ENCODE measurements at places on chromosomes 11 and 22. TPM values are rescaled to one million over a fixed set of nuclear protein-coding genes. Genes with fewer than 3 reads are reported as not detected.

DPP3 gene
- total RNA-seq: 41.3 TPM

OR51B2 gene
- total RNA-seq: not detected

GRCh38 chr22:47929073-47929472 is 1166.6 kb downstream of the TBC1D22A start:
- no peak for DNase-seq
- no peak overlapping the region for H3K4me3 ChIP-seq
- H3K36me3 ChIP-seq: no peaks in the 10 kb centered on the region
- no peak overlapping the region for H3K27ac ChIP-seq

DNA sequence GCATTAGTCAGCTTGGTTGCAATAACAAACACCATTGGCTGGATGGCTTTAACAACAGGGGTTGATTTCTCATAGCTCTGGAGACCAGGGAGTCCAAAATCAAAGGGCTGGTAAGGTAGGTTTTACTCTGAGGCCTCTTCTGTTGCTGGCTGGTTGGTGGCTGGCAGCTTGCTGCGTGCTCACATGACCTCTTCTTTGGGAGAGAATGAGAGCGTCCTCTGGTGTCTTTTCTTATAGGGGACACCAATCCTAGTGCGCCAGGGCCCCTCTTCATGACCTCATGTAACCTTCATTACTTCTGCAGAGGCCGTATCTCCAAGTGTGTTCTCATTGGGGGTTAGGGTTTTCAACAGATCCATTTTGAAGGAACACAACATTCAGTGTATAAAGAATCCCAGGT is 1308.3 kb downstream of the TBC1D22A start:
- H3K36me3 ChIP-seq: no peaks in the 10 kb centered on the region
- peak; percentile 33 for DNase-seq
- no peak overlapping the region for H3K4me3 ChIP-seq

GRCh38 chr22:22168190-22168940 is 76.2 kb upstream of the VPREB1 start:
- H3K27ac ChIP-seq: no peak overlapping the region
- DNase-seq: peak; percentile 30
- no peaks in the 10 kb centered on the region for H3K36me3 ChIP-seq
- peaks cover 100% of the 10 kb centered on the region for H3K27me3 ChIP-seq
- H3K4me3 ChIP-seq: peak overlapping the region; percentile 10

- no peaks in the 10 kb centered on the region for H3K27me3 ChIP-seq
- no peak overlapping the region for H3K27ac ChIP-seq
- H3K36me3 ChIP-seq: no peaks in the 10 kb centered on the region
- H3K4me1 ChIP-seq: no peaks in the 10 kb centered on the region
Observed at GRCh38 chr22:40520562-40520961, 116.0 kb downstream of the MRTFA start.

- H3K4me3 ChIP-seq: no peak overlapping the region
- no peak for DNase-seq
Observed at GRCh38 chr11:72675221-72675620, 999 bp upstream of the PDE2A start.

GRCh38 chr11:119739021-119739703 is 10.2 kb upstream of the NECTIN1 start:
- DNase-seq: no peak
- peaks cover 25% of the 10 kb centered on the region for H3K27me3 ChIP-seq
- peaks cover 5% of the 10 kb centered on the region for H3K4me1 ChIP-seq
- no peaks in the 10 kb centered on the region for H3K36me3 ChIP-seq

- no peak overlapping the region for H3K4me3 ChIP-seq
- peaks cover 32% of the 10 kb centered on the region for H3K4me1 ChIP-seq
- no peak for DNase-seq
- H3K27me3 ChIP-seq: no peaks in the 10 kb centered on the region
- H3K27ac ChIP-seq: no peak overlapping the region
- no peaks in the 10 kb centered on the region for H3K36me3 ChIP-seq
Observed at GRCh38 chr11:2331404-2331803, 29.6 kb downstream of the TSPAN32 start.

DNA sequence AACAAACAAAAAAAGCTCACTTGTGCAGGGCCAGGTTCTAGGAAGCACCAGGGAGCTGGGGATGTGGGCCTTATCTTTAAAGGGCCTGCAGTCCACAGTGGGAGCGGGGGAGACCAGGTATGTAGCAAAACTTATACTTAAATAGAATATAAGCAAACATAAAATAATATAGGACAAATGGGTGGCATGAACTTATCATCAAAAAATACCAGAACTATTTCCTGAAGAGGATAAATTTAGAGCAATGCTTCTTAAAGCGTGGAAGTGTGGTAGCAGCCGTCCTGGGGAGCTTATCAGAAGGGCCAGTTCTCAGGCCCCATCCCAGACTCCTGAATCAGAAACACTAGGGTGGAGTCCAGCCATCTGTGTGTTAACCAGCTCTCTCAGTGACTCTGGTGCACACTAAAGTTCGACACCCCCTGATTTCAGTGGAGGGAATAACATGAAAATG is 9.3 kb downstream of the VPS26B start:
- no peaks in the 10 kb centered on the region for H3K27me3 ChIP-seq
- no peaks in the 10 kb centered on the region for H3K36me3 ChIP-seq
- H3K27ac ChIP-seq: no peak overlapping the region
- DNase-seq: no peak
- no peaks in the 10 kb centered on the region for H3K4me1 ChIP-seq
- no peak overlapping the region for H3K4me3 ChIP-seq

DNA sequence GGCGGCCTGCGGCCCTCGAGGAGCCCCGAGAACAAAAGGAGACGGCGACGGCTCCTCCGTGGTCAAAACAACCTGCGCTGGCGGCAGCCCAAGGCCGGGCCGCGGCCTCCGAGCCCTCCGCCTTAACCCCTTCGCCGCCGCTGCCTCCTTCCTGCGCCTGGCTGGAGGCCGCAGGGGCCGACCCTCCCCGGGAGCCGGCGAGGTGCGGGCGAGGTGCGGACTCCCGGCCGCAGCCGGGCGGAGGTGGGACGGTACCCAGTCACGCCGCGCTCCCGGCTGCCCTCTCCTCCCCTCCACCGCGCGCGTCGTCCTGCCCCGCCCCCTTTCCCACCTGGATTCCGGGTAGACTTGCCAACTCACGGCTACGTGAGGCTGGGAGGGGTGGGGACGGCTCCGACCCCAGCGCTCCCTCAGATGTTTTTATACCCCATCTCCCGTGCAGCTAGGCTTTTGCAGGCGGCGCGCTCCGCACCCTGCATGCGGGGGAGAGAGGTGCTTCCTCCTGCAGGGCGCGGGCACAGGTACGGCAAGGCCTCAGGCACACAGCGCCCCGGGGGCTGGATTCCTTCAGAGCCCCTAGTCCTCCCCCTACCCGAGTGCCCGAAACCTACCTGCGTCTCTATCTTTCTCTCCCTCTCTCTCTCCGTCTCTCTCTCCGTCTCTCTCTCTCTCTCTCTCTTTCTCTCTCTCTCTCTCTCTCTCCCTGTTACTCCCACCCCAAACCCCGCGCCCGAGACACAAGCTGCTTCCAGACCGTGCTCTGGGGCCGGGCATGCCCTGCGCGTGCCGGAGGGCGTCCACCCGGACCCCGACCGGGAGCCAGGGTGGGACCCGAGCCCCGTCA is 2.0 kb downstream of the PDGFB start:
- peaks cover 84% of the 10 kb centered on the region for H3K27me3 ChIP-seq
- peak overlapping the region; percentile 61 for H3K4me3 ChIP-seq
- no peak overlapping the region for H3K27ac ChIP-seq

GRCh38 chr22:46121079-46121478 is 29.2 kb upstream of the PPARA start:
- no peak for DNase-seq
- no peak overlapping the region for H3K4me3 ChIP-seq
- H3K27ac ChIP-seq: no peak overlapping the region
- H3K4me1 ChIP-seq: no peaks in the 10 kb centered on the region

DNA sequence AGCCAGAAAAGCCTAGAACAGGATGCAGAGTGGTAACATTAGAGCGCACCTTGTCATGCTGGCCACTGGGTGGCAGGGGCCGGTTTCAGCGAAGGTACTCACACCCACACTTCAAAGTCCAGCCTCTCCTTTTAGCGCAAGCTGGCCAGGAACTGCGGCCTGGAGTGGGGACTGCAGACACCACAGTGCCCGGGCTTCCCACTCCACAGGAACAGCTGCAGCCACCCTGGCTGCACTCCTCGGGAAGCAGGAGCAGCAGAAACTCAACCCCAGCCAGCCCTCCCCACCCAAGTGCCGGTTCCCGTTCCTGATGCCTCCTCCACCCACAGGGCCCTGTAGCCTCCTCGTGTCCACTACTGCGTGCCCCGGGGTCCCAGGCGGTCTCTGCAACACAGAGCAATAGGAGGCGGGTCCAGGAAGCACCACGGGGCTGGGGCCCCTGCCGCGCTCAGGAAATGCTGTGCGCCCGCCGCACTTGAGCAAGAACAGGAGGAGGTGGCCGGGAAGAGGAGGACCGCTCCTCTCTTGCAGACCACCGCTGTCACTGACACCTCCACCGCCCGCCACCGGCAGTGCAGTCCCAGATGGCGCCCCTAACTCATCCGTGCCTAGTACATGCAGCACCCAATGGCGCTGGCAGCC is 2.2 kb downstream of the RFPL2 start:
- H3K27me3 ChIP-seq: peaks cover 64% of the 10 kb centered on the region
- peak; percentile 76 for DNase-seq
- no peaks in the 10 kb centered on the region for H3K36me3 ChIP-seq
- H3K27ac ChIP-seq: no peak overlapping the region
- peaks cover 6% of the 10 kb centered on the region for H3K4me1 ChIP-seq

GRCh38 chr11:65492637-65493366 is 6.0 kb upstream of the MALAT1 start:
- no peak for DNase-seq
- no peaks in the 10 kb centered on the region for H3K36me3 ChIP-seq
- no peak overlapping the region for H3K4me3 ChIP-seq

GRCh38 chr11:124798991-124799347 is 1.2 kb downstream of the MSANTD2 start:
- peak overlapping the region; percentile 97 for H3K27ac ChIP-seq
- peaks cover 28% of the 10 kb centered on the region for H3K4me1 ChIP-seq
- peak overlapping the region; percentile 76 for H3K4me3 ChIP-seq
- DNase-seq: no peak
- H3K27me3 ChIP-seq: no peaks in the 10 kb centered on the region
- H3K36me3 ChIP-seq: no peaks in the 10 kb centered on the region

GRCh38 chr11:35144136-35144741 is 5.3 kb downstream of the CD44 start:
- no peak for DNase-seq
- H3K27me3 ChIP-seq: peaks cover 28% of the 10 kb centered on the region
- no peak overlapping the region for H3K27ac ChIP-seq
- no peaks in the 10 kb centered on the region for H3K36me3 ChIP-seq

- H3K4me1 ChIP-seq: peaks cover 10% of the 10 kb centered on the region
- no peaks in the 10 kb centered on the region for H3K36me3 ChIP-seq
- H3K27ac ChIP-seq: no peak overlapping the region
- H3K27me3 ChIP-seq: no peaks in the 10 kb centered on the region
- H3K4me3 ChIP-seq: no peak overlapping the region
Observed at GRCh38 chr11:65915821-65916251, 3.0 kb downstream of the C11orf68 start.

DNA sequence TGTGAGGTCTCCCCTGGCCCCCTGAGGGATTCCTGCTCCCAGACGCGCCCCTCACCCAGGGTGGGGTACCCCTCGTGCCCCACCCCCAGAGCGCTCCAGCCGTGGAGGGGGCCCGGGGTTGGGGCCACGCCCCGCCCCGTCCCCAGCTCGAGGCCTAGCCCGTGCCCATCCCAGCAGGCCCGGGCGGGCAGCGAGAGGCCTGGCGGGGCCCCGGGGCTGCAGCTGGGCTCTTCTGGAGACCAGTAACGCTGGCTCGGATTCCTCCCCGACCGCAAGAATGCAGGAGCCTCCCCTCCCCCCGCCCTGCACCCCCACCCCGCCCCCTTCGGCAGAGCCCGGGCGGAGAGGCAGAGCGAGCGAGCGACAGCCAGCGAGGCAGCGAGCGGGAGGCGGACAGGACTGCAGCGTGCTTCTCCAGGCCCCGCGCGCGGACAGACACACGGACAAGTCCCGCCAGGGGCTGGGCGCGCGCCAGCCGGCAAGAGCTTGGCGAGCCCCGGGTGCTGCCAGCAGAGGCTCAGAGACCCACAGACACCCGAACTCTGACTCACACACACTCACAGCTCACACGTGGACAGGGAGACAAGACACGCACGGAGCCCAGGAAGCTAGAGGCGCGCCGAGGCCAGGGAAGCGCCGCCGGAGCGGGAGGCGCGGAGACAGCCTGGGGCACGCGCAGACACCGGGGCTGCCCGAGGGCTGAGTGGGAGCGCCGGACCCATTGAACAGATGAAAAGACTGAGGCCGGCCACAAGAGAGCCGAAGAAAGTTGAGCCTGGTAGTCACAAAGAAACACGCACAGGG is 15.2 kb downstream of the BCL9L start:
- H3K27me3 ChIP-seq: no peaks in the 10 kb centered on the region
- peaks cover 80% of the 10 kb centered on the region for H3K4me1 ChIP-seq
- H3K27ac ChIP-seq: peak overlapping the region; percentile 87

GRCh38 chr11:16352707-16353106 is 3.6 kb downstream of the SOX6 start:
- H3K27ac ChIP-seq: no peak overlapping the region
- peaks cover 6% of the 10 kb centered on the region for H3K4me1 ChIP-seq
- DNase-seq: no peak
- peaks cover 35% of the 10 kb centered on the region for H3K27me3 ChIP-seq
- no peak overlapping the region for H3K4me3 ChIP-seq
- no peaks in the 10 kb centered on the region for H3K36me3 ChIP-seq

GRCh38 chr11:132258875-132259274 is 888.5 kb downstream of the NTM start:
- H3K4me3 ChIP-seq: no peak overlapping the region
- DNase-seq: no peak
- no peaks in the 10 kb centered on the region for H3K36me3 ChIP-seq
- no peaks in the 10 kb centered on the region for H3K27me3 ChIP-seq
- no peak overlapping the region for H3K27ac ChIP-seq
- H3K4me1 ChIP-seq: peaks cover 10% of the 10 kb centered on the region

GRCh38 chr22:30279046-30279788 is 10.1 kb downstream of the CASTOR1 start:
- H3K27ac ChIP-seq: no peak overlapping the region
- no peak overlapping the region for H3K4me3 ChIP-seq
- no peaks in the 10 kb centered on the region for H3K27me3 ChIP-seq
- peaks cover 7% of the 10 kb centered on the region for H3K4me1 ChIP-seq
- no peak for DNase-seq

DNA sequence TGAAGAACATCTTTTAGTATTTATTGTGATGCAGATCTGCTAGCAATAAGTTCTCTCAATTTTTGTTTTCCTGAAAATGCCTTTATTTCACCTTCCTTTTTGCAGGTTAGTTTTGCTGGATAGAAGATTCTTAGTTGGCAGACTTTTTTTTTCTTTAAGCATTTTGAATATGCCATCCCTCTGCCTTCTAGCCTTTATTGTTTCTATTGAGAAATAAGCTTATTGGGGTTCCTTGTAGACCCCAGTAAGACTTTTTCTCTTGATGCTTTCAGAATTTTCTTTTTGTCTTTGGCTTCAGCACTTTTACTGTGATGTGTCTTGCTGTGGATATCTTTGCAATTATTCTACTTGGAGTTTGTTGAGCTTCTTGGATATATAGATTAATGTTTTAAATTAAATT is 160.6 kb downstream of the PGR start:
- H3K27me3 ChIP-seq: no peaks in the 10 kb centered on the region
- H3K4me3 ChIP-seq: no peak overlapping the region
- DNase-seq: no peak
- no peaks in the 10 kb centered on the region for H3K4me1 ChIP-seq
